ENCODE measurements at places on chromosomes 7 and 10. TPM values are rescaled to one million over a fixed set of nuclear protein-coding genes. Genes with fewer than 3 reads are reported as not detected.

GRCh38 chr7:118184565-118184940, 589 bp downstream of the LSM8 start:
- no peak for DNase-seq
- no peaks in the 10 kb centered on the region for H3K27me3 ChIP-seq
- peak overlapping the region; percentile 74 for H3K4me3 ChIP-seq
- peak overlapping the region; percentile 97 for H3K27ac ChIP-seq
- H3K4me1 ChIP-seq = peaks cover 23% of the 10 kb centered on the region

DNA sequence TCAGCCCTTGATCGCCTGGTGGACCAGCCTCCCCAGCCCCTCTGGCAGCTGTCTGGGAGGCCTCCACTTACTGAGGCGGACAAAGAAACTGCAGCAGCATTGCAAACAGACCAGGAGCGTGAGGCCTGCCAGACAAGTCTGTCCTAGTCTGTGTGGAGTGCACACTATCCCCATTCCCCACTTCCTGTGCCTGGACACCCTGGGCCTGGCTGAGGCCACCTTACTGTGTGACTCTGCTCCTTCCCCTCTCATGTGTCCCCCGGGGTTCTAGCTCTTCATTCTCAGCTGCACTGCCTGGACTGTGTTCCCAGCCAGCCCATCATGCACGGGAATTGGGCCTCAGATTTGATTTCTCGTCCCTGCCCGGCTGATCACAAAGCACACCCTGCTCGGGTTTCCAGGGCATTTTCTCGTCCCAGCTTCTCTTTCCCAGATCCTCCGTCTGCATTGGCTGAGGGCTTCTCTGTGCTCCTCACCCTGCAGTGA, 16.7 kb upstream of the C10orf90 start:
- H3K4me1 ChIP-seq = no peaks in the 10 kb centered on the region
- no peak overlapping the region for H3K4me3 ChIP-seq

DNA sequence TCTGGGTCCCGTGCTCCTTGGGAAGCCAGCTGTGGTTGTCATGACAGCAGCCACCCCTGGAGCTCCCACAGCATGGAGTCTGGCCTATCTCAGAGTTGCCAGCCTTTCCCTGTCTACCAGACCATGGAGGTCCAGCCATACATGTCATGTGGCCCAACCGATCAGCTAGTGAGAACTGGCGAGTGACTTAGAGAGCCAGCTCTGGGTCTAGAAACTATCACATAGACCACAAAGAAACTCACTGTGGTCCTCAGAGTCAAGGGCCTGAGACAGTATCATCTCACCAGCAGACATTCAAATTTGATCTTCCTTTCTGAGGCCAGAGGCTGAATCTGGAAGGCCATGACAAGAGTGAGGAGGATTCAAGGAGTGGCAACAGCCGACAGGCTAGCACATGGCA, 223.3 kb upstream of the GPR26 start:
- H3K4me3 ChIP-seq = no peak overlapping the region
- H3K27me3 ChIP-seq = no peaks in the 10 kb centered on the region
- no peaks in the 10 kb centered on the region for H3K4me1 ChIP-seq
- H3K36me3 ChIP-seq = no peaks in the 10 kb centered on the region
- no peak for DNase-seq
- no peak overlapping the region for H3K27ac ChIP-seq

GRCh38 chr10:1375346-1376170, 319.4 kb downstream of the WDR37 start:
- H3K27ac ChIP-seq = no peak overlapping the region
- DNase-seq = no peak
- H3K4me1 ChIP-seq = no peaks in the 10 kb centered on the region
- peaks cover 37% of the 10 kb centered on the region for H3K27me3 ChIP-seq
- H3K4me3 ChIP-seq = no peak overlapping the region

- no peaks in the 10 kb centered on the region for H3K36me3 ChIP-seq
- no peaks in the 10 kb centered on the region for H3K4me1 ChIP-seq
- peaks cover 3% of the 10 kb centered on the region for H3K27me3 ChIP-seq
- H3K27ac ChIP-seq = no peak overlapping the region
Observed at GRCh38 chr10:7085147-7085912, 325.5 kb downstream of the SFMBT2 start.

GRCh38 chr10:13690281-13690825, 103.6 kb downstream of the PRPF18 start:
- no peak overlapping the region for H3K4me3 ChIP-seq
- H3K4me1 ChIP-seq = peaks cover 18% of the 10 kb centered on the region
- H3K27ac ChIP-seq = no peak overlapping the region
- DNase-seq = peak; percentile 40
- no peaks in the 10 kb centered on the region for H3K27me3 ChIP-seq
- H3K36me3 ChIP-seq = peaks cover 22% of the 10 kb centered on the region

DNA sequence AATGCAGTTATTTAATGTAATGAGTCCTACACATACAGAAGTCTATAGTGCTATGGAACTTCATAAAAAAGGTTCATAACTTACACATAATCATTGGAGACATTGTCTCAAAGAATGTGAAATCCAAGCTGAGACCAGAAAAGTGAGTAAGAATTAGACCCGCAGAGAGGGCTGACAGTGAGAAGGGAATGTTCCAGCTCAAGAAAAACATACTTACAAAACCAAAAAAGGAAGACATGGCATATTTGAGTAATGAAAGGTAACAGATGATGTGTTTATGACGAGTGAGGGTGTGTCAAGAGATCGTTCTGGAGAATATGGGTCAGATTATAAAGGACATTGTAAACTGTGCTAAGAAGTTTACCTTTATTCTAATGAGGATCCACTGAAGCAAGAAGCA, 566.5 kb downstream of the ATRNL1 start:
- no peaks in the 10 kb centered on the region for H3K27me3 ChIP-seq
- no peak overlapping the region for H3K27ac ChIP-seq
- H3K4me3 ChIP-seq = no peak overlapping the region
- no peaks in the 10 kb centered on the region for H3K36me3 ChIP-seq
- no peak for DNase-seq
- no peaks in the 10 kb centered on the region for H3K4me1 ChIP-seq

GRCh38 chr10:7264313-7264756, 146.5 kb downstream of the SFMBT2 start:
- H3K4me3 ChIP-seq = no peak overlapping the region
- no peak overlapping the region for H3K27ac ChIP-seq
- DNase-seq = no peak
- H3K4me1 ChIP-seq = peaks cover 15% of the 10 kb centered on the region
- H3K27me3 ChIP-seq = no peaks in the 10 kb centered on the region

- no peaks in the 10 kb centered on the region for H3K36me3 ChIP-seq
- peaks cover 5% of the 10 kb centered on the region for H3K4me1 ChIP-seq
- H3K27ac ChIP-seq = peak overlapping the region; percentile 39
- DNase-seq = no peak
- H3K27me3 ChIP-seq = no peaks in the 10 kb centered on the region
Observed at GRCh38 chr7:143415742-143416397, 7.2 kb upstream of the EPHA1 start.

ARHGEF35 gene
- total RNA-seq = 11.5 TPM

SLC26A3 gene
- total RNA-seq = not detected

PGAM2 gene
- 1.1 TPM for total RNA-seq
